HS-27A (cell line): ENCODE measurements at places on chromosomes 2 and 18.

DNA sequence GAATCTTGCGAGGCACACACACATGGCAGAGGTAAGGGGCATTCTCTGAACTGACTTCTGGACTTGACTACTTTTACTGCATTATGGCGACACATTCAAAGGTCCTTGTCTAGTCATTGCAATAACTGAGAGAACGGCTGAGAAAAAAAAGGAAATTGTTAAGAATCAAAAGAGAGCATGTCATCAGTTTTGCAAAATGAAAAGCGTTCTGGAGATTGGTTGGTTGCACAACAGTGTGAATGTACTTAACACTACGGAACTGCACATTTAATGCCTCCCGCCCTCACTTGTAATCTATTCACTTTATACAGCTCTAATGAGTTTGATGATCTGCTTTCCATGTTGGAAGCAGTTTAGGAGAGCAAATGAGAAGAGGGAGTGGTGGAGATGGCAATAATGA is 68.5 kb upstream of the NFU1 start:
- no peak for DNase-seq

GRCh38 chr2:20241973-20242726 is 17.2 kb upstream of the SDC1 start:
- no peak for DNase-seq

- DNase-seq: no peak
These were observed 66.4 kb downstream of the CYB5A start for GRCh38 chr18:74225193-74225840.

GRCh38 chr2:120720231-120720630 is 15.4 kb upstream of the GLI2 start:
- DNase-seq: no peak

GRCh38 chr2:166239548-166239947 is 111.7 kb upstream of the SCN1A start:
- DNase-seq: peak; percentile 45

DNA sequence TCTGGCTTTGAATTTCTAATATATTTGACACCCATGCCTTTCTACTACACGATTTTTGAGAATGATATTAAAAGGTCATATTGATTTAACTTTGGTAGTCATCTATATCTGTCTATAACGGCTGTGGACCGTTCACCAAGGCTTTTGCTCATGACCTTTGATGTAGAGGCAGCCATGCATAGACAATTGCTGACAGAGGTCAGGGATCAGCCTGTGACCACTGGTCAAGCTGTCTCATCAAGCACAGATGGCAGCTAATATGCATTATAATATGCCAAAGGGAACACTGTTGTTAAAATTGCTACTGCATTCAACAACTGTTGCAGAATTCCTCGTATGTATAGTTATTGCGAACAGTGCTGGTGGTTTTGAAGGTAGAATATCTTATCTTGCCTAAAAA is 323.9 kb upstream of the DSEL start:
- no peak for DNase-seq

- no peak for DNase-seq
These were observed 111.2 kb upstream of the FSHR start for GRCh38 chr2:49265471-49265870.

DNA sequence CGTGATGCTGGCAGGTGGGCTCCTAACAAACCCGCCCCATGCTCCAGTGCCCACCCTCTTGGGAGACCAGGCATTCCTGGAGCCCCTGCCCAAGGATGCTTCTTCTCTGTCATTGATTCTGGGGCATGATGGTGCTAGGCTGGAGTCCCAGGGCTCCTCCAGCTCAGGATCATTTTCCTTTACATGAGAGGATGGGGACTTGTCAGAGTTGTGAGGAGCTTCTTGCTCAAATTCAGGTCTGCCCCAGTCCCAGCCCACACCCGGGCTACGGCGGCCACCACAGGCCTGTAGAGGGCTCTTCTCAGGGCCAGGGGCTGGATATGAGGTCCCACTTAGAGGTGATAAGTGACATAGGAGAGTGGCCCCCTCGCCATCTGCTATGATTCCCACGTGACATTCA is 141.1 kb upstream of the COPS8 start:
- DNase-seq: no peak

DNA sequence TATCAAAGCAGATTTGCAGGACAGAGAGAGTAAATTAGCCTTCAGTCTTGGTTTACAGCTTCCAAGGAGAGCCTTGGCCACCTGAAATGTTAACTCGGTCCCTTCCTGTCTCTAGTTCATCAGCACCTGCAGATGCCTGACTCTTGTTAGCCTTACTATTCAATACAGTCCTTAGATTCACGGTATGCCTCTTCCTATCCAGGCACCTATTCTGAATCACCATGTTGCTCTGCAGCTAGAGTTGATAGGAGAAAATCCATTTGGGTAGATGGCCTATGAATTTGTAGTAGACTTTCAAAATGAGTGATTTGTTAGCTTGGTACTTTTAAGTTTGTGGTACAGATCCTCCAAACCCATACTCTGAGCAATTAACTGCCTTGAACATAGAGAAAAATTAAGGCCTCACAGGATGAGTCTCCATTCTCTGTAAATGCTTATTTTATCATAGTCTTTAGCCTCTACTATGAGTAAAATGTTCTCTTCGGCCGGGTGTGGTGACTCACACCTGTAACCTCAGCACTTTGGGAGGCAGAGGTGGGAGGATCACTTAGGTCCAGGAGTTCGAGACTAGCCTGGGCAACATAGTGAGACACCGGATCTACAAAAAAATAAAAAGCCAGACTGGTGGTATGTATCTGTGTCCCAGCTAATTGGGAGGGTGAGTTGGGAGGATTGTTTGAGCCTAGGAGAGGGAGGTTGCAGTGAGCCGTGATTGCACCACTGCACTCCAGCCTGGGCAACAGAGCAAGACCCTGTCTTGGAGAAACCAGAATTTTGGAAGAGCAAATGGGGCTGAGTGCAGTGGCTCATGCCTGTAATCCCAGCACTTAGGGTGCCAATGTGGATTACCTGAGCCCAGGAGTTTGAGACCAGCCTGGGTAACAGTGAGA is 32.9 kb downstream of the PTCD3 start:
- DNase-seq: no peak

DNA sequence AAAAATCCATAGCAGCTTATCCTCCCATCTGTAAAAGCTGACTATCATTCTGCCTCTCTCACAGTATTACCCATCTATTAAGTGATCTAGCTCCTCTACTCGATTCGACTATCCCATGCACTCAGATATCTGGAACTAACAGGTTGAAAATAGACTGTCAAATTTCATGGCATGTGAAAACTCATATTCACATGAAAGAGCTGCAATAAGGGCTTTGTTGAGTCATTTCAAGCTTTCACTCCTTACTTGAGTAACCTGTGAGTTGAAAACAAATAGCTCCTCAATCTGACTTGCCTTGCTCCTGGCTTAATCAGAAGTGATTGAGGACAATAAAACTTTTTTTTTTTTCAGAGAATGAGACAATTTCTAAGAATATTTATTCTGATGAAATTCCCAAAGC is 192.4 kb upstream of the ERBB4 start:
- no peak for DNase-seq

GRCh38 chr18:4400911-4401310 is 54.2 kb downstream of the DLGAP1 start:
- no peak for DNase-seq

- no peak for DNase-seq
These were observed 26.1 kb upstream of the SERTAD2 start for GRCh38 chr2:64679673-64680425.

GRCh38 chr2:212089873-212090272 is 448.7 kb downstream of the ERBB4 start:
- DNase-seq: no peak

DNA sequence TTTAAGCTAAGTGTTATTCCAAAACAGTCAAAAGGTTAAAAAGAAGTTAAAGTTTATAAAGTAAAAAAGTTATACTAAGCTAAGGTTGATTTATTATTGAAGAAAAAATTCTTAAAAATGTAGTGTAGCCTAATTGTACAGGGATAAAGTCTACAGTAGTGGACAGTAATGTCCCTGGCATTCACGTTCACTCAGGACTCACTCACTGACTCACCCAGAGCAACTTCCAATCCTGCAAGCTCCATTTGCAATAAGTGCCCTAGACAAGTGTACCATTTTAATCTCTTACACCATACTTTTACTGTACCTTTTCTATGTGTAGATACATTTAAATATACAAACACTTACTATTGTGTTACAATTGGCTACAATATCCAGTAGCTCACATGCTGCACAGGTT is 86.1 kb downstream of the CACNB4 start:
- DNase-seq: no peak

DNA sequence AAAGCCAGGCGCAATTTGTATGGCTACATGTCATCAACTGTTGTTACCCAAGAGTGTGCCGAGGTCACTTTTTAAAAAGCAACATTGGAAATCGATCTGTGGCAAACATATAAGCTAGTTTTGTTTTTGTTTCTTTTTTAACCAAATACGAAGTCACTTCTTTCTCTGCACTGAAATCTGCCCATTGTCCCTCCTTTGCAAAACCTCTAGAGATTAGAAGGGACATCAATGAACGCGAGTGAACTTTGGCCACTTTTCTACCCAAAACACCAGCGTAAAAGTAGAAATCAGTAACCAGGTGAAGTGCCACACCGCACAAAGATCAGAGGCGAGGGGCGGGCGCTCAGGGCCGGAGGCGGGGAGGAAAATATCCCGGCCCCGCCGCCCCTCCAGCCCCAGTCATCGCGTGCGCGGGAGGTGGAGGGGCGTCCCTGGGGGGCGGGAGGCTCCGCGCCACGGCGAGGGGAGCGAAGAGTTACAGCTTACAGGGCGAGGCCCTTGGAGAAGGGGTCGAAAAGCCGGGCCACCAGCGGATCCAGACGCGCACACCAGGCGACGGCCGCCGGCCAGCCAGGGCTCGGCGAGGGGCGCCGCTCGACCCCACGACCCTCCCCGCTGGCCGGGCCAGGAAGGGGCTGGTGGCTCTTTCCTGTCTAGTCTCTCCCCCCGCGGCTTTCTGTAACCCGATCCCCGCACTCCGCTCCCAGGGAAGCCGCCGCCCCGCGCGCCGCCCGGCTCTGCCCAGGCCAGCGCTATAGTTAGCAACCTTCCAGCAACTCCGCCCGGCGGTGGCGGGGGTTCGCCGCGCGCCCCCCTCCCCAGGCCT is 993 bp downstream of the RBMS1 start:
- no peak for DNase-seq

- DNase-seq: no peak
These were observed 25.6 kb upstream of the ZC3H15 start for GRCh38 chr2:186460465-186460864.

DNA sequence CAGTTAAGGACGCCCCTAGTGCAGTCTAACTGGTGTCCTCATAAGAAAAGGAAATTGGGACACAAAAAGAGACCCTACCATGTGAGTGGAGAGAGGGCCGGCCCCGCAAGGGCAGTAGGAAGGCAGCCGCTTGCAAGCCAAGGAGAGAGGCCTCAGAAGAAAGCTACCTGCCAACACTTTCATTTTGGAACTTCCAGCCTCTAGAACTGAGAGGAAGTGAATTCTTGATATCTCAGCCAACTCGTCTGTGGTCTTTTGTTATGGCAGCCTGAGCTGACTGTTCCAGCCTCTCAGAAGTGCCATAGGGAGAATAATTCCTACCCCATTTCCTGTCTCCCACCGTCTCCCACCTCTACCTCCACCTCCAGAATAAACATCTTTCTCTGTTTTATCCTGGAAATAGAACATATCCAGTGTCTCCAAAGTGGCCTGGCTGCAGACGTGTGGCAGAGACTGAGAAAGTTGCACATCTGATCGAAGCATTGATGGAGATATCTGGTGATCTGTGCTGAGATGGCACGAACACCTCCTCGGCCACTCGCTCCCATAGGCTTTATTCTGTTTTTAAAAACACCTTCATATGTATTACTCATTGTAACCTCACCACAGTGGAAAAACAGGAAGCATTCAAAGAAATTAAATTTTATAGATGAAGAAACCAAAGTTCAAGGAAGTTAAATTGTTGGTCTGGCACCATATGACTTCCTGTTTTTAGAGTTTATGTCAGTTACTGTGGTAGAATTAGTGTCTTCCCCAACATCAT is 39.5 kb upstream of the MARCO start:
- no peak for DNase-seq

DNA sequence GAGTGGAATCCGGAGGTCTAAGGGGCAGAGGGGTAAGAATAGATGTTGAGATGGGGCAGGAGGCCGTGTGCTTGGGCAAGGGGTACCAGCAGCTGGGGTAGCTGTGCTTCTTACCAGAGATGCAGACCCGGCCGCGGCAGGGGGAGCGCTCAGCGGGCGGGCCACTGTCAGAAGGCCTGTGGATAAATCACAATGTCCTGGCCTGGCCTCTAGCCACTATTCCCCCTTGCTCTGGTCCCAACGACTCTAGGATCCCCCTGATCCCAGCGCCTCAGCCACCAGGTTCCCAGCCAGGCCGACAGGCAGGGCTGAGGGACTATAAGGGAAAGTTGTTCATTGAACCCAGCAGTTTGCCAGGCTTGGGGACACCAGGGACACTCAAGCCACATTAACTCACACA is 9.0 kb downstream of the WDR54 start:
- no peak for DNase-seq

DNA sequence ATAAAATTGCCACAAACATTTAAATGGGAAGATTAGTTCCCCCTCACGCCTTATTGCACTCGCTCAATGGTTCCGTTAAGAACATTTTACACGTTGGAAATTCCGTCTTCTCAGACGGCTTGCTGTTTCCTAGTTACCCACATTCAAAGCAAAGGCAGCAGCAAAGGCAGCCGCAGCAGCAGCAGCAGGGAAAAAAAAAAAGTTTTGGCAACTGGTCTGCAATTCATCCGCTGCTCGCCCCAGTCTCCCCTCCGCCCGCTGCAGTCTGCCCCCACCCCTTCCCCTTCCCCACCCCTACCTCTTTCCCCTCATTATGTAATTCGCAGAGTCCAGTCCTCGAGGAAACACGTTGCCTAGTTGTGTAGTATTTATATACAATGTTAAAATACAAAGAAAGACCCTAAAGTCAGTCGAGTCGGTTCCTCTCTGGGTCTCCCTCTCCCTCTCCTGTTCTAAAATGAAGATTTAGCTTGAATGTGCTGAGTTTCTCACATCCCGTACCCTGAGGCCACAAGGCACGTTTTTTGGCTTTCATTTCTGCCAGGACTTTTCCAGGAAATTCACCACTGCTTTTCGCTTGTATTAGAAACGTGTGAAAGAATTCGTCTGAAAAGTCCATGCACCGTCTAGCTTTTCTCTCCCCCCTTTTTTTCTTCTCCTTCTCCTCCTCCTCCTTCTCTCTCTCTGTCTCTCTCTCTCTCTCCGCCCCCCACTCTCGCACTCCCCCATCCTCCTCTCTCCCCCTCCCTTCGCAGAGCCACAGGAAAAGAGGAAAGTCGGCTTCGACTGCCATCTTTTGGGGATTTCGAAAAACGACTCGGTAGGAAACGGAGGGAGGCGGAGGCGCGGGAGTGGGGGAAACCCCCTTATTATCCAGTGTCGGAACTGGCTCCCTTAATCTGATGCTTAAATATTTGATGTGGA is 140.0 kb downstream of the MEIS1 start:
- peak; percentile 23 for DNase-seq

GRCh38 chr2:224109751-224110150 is 70.7 kb upstream of the SERPINE2 start:
- DNase-seq: no peak

GRCh38 chr2:25085761-25086560 is 44.1 kb downstream of the EFR3B start:
- DNase-seq: no peak

- DNase-seq: no peak
These were observed 324.1 kb upstream of the KCNJ3 start for GRCh38 chr2:154374416-154374815.
